Cerebellar nuclear complex (tissue), 1 donor: ENCODE measurements at places on chromosomes 1 and 21.

DNA sequence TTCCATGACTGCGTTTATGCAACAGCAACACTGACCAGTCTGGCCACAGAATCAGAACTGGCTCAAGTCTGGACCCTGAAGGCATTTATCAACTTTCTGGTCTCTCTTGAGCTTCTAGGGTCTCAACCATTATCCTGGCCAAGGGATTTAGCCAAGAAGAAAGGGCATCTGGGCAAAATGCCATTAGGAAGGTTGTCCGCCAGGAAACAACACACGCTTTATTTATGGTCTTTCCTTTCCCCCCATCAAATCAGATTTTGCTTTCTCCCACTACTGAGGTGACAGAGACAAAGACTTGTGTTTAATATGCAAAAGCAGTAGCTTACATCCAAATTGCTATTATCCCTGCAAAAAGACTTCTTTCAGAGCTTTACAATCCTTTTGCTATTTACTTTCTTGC is 81.6 kb upstream of the PPP2R5A start:
- no peak for DNase-seq

DNA sequence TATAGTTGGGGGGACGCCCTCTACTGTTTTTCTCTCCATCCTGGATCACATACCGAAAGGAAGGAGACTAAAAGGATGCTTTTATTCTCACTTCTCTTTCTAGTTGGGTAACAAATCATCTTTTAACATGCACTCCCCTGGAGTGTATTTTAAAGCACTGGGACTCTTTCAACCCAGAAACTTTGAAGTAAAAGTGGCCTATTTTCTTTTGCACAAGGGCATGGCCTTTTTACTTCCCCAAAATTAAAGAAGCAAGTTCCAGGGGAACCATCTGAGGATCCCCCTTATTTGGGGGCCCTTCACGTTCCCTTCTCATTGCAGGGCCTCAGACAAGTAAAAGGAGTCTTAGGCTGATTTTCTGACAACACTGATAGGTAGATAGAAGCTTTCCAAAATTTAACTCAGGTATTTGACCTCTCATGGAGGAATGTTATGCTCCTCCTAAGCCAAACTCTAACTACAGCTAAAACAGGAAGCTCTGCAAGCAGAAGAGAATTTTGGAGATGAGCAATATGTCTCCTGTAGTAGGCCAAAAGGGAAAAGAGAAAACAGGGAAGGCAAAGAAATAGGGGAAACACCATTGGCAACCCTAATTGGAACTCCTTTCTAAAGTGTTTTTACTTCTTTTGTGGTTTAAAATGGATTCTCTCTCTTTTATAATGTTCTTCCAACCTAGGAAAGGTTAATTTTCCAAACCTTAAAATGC is 8.9 kb upstream of the CD46 start:
- no peak for DNase-seq

GRCh38 chr21:36507397-36508018 is 27.6 kb upstream of the CLDN14 start:
- no peak for DNase-seq

- no peak for DNase-seq
Observed at GRCh38 chr1:43962324-43962723, 7.5 kb upstream of the DPH2 start.

GRCh38 chr21:44433791-44434567 is 21.3 kb upstream of the LRRC3 start:
- no peak for DNase-seq

GRCh38 chr1:15423355-15424077 is 13.8 kb downstream of the EFHD2 start:
- DNase-seq = no peak

DNA sequence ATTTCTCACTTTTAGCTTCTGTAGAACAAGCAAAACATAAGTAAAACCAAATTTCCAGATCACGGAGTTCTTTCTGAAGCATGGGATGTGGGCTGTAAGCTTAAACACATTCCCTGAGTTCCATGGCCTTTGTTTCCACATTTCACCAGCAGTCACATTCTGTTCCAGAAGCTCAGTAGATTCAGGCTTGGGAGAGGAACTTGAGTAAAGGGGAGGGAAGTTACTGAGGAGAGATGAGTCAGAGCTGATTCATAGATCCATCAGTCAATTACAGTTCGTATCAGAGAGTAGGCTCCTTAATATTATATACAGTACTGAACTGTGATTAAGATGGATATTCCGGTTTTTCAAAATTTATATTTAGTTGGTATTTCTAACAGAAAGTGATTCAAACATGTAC is 614.3 kb downstream of the NCAM2 start:
- DNase-seq = no peak

DNA sequence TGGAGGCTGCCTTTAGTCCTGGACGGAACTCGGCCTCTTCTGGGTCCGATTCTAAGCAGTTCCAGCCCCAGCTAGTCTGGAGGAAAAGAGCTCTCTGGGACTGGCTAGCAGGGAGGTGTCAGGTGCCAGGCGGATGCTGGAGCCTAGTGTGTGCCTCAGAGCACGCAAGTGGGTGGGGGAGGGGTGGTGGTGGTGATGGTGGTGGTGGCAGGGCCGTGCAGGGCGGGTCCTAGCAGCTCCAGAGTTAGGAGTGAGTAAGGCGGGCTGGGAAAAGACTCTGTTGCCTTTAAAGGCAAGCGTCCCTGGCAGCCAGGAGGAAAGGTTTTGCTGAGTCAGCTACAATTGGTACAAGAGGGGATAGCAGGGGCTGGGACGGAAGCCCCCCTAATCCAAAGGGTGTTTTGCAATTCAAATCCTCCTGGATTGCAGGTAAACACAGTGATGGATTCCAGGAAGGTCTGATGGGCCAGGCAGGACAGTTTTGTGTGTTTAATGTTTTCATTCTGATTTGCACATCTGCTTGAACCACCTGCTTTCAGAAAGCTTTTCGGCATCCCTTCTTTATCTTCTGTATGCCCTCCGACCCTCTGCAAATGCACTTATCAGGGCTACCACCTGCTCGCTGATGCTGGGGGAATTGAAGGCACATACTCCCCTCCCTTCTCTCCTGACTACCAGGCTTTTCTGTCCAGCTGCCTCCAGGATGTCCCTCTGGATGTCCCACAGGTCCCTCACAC is 4.1 kb upstream of the SLC2A1 start:
- no peak for DNase-seq

- no peak for DNase-seq
Observed at GRCh38 chr1:226126824-226127569, 59.5 kb downstream of the ACBD3 start.

DNA sequence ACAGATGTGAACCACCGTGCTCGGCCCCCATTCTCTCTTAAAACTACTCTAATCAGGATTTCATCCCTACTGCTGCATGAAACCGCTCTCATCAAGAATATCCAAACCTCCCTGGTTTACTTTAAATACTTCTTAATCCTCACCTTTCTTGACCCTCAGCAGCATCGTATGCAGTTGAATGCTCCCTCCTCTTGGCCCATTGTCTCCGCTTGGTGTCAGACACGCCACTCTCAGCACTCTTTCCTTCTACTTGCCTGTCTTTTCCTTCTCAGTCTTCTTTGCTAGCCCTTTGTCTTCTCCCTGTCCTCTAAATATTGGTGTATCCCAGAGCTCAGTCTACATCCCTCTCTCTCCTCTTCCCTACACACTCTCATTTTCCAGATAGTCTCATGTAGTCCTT is 314.9 kb downstream of the MRPL39 start:
- no peak for DNase-seq
